ENCODE measurements at places on chromosomes 12 and 14.
A peak's percentile ranks its signal among the peaks of the same experiment; 100 is the strongest.

DNA sequence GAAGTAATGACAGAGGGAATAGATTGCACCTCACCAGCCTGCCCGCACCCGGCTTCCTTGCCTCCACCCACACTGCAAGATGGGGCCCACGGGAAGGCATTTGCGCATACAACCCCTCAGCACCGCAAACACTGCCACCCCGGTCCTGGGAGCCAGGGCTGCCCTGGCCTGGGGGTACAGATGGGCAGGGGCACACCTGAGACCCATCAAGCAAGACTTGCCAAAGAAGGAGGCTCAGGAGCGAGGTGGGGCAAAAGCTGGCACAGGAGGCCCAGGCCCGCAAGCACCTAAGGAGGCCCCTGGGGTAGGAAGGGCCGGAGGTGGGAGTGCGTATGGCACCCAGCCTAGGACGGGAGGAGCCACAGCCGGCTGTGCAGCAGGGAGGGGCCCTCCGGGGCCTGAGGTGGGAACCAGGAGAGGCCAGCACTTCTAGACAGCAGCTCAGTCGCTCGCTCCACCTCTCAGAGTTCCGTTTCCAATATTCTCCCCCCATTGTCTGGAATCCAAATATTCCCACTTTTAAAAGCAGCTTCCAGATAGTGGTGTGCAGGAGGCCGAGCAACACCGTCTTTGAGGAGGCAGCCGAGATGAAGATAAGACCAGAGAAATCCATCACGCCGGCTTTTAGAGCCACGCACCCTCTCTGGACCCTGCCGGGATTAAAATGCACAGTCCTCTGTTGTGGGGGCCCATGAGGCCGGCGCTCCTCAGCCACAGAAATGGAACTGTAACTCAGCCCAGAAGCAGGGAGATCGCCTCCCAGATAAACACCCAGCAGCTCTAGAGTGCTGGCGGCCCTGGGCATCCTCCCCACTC lies 12.2 kb upstream of the C14orf180 start:
- DNase-seq, result no peak

- DNase-seq, result no peak
Observed at GRCh38 chr12:45587877-45588533, 141.5 kb upstream of the ARID2 start.

DNA sequence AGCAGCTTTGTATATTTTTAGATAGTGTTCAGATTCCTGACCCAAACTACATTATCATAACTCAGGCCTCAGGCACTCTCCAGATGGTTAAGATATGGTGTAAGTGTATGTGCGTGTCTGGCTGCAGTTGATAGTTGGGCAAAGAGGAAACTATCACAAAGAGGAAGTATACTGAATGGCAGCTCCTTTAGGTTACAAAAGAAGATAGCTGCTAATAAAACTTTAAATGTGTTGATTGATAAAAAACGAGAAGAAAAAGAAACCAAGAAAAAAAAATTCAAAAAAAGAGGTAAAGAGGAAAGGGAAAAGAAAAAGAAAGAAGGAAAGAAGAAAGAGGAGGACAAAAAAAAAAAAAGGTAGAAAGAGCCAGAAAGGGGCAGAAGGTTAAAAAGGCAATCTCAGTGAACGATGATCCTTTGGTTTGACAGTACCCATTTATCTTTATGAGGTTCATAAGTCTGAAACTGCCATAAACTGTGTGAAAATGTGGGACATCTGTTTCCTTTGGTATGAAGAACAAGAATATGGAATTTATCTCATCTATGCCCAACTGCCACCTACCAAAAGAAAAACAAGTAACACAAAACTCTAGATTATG lies 42.2 kb downstream of the TAOK3 start:
- DNase-seq, result no peak

GRCh38 chr12:126950266-126950665 lies 1316.7 kb upstream of the TMEM132C start:
- no peak for DNase-seq

DNA sequence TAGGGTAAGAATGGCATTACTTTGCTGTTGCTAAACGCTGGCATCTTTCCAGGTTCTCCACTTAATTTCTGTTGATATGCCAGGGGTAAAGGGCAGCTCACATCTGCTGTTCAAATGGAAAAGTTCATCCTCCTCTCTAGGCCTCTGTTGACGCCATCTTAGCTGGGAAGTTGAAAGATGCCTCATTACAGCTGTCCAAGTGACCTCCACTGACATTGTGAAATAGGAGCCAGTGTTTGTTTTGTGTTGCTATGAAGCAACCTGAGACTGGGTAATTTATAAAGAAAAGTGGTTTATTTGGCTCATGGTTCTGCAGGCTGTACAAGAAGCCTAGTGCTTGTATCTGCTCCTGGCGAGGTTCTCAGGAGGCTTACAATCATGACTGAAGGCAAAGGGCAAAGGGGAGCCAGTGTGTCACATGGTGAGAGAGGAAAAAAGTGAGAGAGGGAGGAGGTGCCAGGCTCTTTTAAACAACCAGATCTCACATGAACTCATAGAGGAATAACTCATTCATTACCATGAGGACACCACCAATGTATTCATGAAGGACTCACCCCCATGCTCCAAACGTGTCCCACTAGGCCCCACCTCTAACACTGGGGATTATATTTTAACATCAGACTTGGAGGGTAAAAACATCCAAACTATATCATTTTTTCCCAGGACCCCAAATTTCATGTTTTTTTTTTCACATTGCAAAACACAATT lies 3.2 kb upstream of the ADAM21 start:
- DNase-seq, result peak; percentile 7

DNA sequence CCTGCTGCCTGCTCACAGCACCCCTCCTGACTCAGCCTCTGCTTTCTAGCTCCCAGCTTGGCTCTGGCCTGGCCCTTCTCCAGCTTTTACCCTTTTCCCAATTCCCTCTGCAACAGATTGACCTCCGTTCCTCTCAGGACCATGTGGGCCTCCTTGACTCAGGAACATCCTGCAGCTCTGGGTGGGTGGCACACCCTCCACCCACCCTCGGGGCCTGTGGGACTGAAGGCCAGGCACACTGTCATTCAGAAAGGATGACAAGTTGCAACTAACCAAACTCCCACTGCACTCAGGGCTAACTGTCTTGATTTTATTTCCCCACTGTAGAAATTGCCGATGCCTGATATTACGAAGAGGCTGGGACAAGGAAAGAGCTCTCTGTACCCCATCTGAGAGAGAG lies 59.4 kb downstream of the HELB start:
- DNase-seq, result no peak

- no peak for DNase-seq
Observed at GRCh38 chr14:64265222-64265621, 28.9 kb downstream of the ESR2 start.

- DNase-seq, result no peak
Observed at GRCh38 chr14:81120501-81120900, 100.3 kb downstream of the GTF2A1 start.

- no peak for DNase-seq
Observed at GRCh38 chr12:89825591-89826449, 117.2 kb upstream of the ATP2B1 start.

GRCh38 chr12:89980236-89980635 lies 271.6 kb upstream of the ATP2B1 start:
- DNase-seq, result no peak

GRCh38 chr12:15423629-15424028 lies 101.3 kb downstream of the PTPRO start:
- DNase-seq, result no peak

GRCh38 chr12:124684496-124684895 lies 117.1 kb upstream of the NCOR2 start:
- no peak for DNase-seq

DNA sequence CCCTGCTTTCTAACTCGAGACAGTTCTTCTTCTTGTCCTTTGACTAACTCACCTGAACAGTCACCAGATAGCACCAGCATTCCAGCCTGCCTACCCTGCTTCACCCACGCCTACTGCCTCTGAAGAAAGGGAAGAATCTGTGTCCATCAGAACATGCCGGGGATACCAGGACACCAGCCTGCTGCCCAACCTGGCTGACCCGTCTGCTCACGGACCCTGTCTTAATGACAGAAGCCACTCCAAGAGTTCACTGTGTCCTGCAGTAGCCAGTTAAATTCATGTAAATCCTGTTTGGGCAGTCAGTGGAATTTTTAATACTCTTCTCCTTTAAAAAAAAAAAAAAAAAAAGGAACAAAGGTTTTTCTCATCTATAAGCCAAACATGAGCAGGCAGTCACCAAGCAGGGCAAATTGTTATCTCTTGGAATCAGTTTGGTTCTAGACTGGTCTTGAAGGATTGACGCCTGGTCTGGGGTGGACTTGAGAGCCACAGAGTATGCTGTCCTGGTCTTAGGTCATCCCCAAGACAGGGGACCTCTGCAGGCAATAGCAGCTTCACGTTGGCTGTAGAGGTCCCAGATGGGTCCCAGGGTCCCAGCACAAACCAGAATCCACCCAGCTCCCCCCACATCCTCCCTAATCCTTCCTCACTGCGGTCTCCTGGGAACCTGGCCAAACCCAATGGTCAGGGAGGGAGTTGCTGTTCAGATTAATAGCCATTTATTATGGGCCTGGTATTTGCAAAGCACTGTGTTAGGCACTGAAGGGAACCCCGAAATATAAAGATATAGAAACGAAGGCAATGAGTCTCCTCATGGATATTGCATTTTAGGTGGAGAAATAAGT lies 181.1 kb upstream of the HIF1A start:
- DNase-seq, result no peak

GRCh38 chr12:64243809-64244208 lies 21.7 kb upstream of the KICS2 start:
- no peak for DNase-seq

- DNase-seq, result no peak
Observed at GRCh38 chr12:21300632-21301031, 34.1 kb downstream of the SLCO1A2 start.

GRCh38 chr12:7806863-7807487 lies 17.8 kb downstream of the NANOG start:
- DNase-seq, result peak; percentile 50

- no peak for DNase-seq
Observed at GRCh38 chr12:132146098-132146497, 1.8 kb downstream of the NOC4L start.

DNA sequence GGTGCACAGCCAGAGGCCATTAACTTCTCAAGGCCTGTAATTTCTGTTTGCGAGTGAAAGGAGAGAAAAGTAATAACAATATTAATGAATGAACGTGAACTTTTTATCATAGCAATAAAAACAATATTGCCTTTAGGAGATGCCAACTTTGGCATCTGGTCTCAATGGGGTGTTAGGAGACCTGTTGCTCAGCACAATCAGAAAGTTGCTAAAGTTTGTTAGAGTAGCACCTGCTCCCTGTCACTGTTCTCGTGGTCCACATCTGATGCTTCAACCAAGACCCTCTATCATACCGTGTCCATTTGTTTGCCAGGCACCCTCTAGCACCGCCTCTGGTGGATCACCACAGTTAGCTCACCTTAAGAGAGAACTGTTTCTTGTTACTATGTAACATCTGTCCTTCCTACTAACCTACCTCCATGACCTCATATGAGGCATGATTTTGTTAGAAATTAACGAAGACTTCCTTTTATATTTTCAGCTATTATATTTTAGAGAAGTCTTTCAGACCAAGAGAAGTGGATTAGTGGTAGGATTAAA lies 12.5 kb upstream of the CLEC4E start:
- no peak for DNase-seq

DNA sequence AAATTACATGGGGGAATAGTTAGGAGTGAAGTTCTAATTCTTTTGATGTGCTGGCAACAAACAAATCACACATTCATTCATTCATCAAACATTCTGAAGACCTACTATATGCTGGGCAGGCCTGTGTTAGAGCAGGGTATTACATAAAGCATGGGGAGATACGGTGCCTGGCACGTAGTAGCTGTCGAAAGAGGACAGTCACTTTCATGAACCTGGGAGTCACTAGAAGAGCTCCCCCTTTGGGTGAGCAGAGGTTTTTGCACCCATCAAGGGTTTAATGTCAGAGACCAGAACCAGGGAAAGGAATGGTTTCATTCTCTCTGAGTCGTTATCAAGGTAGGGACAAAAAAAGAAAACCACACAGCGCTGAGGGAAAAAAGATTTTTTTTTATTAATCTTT lies 10.0 kb downstream of the LHX5 start:
- no peak for DNase-seq

- DNase-seq, result no peak
Observed at GRCh38 chr12:67910360-67911274, 78.6 kb upstream of the IFNG-AS1 start.
